NCI-H187 treated with DMSO at 0.1 percent for 48 hours (cell line): ENCODE measurements at places on chromosomes 11 and 22.

GRCh38 chr11:72598906-72599305 lies 75.3 kb downstream of the PDE2A start:
- DNase-seq = no peak

DNA sequence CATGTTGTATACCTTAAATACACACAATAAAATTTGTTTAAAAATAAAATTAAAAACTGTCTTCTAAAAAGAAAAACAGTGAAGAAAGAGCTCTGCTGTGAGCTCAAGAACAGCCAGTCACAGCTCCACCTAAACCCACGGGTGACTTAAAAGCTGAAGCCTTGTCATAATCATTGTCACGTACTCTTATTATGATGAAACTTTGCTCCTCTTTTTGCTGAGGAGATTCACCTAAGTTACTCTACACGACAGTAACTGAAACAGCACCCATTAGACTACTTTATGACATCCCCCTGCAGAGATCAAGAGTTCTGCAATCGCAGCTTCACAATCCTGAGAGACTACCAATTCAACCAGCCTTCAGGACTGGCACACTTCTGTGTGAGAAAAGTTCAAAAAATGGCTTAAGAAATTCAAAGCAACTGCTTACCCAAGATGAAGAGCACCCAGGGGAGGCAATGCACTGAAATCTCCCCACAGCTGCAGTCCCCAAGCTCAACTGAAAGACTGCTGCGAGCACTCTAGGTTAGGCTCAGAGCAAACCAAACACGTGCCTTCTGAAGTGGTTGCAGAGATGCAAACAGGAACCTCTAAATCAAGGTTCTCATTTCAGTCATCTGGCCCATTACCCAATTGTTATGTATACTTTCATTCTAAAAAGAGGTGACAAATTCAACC lies at the start of gene JAML:
Gene JAML (minus strand): TSS at position 501 of the 678 bp plus-strand sequence. CDS start 10,145 bp downstream, outside the sequence.
- no peak for DNase-seq

DNA sequence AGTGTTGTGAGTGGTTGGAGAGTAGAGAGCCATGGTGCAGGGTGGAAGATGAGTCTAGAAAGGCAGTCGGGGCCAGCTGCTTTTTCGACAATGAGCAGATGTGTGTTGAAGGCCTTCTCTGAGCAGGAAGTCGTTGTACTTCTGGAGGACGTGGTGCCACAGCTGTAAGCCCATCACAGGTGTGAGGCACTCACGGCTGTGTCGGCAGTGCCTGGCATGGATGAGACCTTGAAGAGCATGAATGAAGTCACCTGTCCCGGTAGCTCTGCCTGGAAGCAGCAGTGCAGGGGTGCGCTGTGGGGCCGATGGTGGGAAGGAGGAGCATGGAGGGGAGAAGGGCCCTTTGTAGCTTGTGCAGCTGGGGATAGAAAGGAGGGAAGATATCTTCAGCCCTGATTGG lies 165.2 kb downstream of the PKNOX2 start:
- no peak for DNase-seq

GRCh38 chr11:116168459-116168787 lies 604.4 kb downstream of the BUD13 start:
- no peak for DNase-seq

GRCh38 chr11:119533921-119534736 lies 111.2 kb upstream of the THY1 start:
- DNase-seq = no peak

- DNase-seq = no peak
Observed at GRCh38 chr22:35044607-35045390, 21.2 kb upstream of the ISX start.

- DNase-seq = peak; percentile 41
Observed at GRCh38 chr11:118488480-118489109, 38.7 kb upstream of the TTC36 start.

DNA sequence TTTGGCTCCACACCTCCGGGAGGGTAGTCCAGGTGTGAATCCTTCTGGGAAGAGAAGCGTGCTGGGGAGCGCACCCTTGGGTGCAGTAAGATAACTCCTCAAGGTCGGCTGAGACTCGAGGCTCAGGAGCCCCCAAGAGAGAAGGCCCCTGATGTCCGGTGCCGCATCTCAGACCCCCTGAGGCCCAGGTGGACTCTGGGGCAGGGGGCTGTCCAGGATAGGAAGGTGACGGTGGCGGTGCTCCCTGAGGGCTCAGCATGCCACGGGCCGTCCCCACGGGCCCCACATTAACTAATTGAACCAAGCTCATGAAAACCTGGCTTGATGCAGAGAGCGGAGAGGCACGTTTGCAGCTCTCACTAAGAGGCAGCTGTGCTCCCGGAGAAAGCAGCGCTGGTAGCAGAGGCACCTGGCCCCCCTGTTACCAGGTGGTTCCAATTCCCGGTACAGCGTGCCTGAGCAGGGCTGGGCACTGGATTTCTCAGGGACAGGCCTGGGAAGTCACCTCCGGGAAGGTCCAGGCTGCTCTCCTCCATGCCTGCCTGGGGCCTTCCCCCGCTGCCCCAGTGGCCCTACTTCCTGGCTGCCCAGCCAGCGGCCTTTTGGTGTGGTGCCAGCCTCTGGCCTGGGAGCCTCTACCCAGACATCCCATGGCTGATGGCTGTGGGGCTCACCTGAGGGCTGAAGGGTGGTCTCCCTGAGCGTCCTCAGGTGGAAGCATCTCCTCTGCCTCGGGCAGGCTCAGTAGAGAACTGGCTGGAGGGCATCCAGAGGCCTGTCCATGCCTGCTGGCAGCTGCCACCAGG lies 1.1 kb downstream of the KCNQ1 start:
- DNase-seq = no peak

GRCh38 chr11:3799873-3800272 lies 2.5 kb upstream of the NUP98 start:
- no peak for DNase-seq

- no peak for DNase-seq
Observed at GRCh38 chr11:112470355-112470754, 209.7 kb upstream of the PLET1 start.

DNA sequence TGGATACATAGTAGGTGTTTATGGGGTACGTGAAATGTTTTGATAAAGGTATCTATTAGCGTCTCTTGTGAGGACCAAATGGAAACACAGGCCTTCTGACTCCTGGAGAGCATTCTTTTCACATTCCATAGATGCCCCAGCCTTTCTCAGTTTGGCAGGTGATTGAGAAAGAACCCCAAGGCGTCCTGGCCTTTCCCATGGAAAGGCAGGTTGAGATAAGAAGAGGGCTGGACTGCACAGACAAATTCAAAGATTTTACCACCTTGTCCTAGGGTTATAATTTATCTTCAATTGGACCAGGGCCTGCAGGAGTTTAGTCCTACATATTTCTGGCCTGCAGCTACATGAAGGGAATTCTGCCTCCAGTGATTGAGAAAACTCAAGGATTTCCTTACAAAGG lies 661 bp upstream of the OLFML1 start:
- DNase-seq = no peak

GRCh38 chr22:49218142-49218541 lies 609.5 kb downstream of the BRD1 start:
- no peak for DNase-seq

- DNase-seq = no peak
Observed at GRCh38 chr11:61071208-61071681, 31.0 kb upstream of the CD5 start.

DNA sequence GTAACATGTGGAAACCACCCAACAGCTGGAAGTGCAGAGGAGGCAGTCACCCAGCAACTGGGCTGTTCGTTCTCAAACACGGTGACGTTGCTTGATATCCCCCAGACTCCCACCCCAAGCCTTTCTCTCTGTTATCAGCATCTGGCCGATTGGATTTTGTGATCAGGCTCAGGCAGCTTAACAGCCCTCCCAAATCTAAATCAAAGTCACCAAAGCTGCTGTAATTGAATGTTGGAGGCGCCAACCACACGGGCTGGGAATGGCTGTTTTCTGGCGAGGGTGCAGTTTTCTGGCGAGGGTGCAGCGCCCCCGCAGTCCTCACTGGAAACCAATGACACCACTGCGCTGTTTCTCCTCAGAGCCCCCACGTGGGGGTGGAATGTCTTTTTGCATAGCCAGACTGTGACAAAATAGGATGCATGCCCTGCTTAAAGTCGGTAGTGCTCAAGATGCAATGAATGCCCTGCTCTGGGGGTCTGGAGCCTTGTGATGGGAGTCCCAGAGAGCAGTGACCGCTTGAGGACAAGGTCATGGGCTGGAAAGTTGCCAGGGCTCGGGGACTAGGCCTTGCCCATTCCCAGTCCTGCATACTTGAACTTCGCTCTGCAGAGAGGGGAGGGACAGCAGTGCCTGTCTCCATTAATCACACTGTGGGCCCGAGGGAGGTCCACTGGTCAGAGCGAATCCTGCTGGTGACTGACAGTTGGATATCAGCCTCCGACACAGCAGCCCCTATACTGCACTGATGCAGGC lies 105.3 kb downstream of the MORC2 start:
- no peak for DNase-seq

DNA sequence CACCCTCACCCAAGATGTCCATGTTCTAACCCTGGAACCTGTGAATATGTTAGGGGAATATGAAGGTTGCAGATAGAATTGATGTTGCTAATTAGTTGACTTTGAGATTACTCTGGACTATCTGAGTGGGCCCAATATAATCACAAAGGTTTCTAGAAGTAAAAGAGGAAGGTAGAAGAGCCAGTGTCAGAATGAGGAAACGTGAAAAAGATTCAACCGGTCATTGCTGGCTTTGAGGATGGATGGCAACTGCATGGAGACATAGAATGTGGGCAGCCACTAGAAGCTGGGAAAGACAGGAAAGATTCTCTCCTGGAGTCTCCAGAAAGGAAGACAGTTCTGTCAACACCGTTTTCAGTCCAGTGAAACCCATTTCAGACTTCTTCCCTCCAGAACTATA lies 86.6 kb downstream of the CLPB start:
- no peak for DNase-seq

DNA sequence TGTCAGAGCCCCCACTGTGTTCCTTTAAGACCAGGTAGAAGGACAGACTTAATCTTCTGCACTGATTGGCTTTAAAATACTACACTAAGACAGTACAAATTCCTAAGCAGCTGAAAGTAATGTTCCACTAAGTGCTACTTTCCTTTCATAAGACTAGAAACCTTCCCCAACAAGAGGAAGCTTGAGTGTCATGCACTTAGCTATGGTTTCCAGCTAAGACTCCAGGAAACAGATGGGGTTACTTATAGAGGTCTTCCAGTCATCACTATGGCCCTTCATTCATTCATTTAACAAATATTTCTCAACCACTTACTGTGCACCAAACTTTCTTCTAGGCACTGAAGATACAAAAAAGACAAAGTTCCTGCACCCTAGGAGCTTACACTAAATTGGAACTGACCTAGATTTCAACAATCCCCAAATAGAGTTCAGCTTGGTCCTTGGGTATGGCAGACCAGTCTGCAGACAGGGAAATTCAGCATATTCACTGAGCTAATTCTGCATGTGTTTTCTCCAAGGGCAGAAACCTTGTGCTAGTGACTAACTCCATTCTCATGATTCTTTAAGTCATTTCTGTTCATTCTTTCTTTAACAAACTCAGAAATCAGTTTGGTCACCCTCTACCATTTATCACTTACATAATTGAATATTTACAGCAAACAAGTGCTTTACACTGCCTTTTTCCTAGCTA lies 178.4 kb upstream of the MTNR1B start:
- DNase-seq = no peak

GRCh38 chr11:133081730-133082452 lies 450.4 kb downstream of the OPCML start:
- DNase-seq = no peak

GRCh38 chr11:61971248-61972111 lies 4.0 kb upstream of the FTH1 start:
- no peak for DNase-seq

- DNase-seq = no peak
Observed at GRCh38 chr11:9099617-9100016, 8.2 kb upstream of the SCUBE2 start.

GRCh38 chr11:8356216-8356615 lies 92.5 kb upstream of the LMO1 start:
- DNase-seq = no peak

GRCh38 chr11:111349191-111349695 lies 29.8 kb downstream of the POU2AF1 start:
- no peak for DNase-seq

DNA sequence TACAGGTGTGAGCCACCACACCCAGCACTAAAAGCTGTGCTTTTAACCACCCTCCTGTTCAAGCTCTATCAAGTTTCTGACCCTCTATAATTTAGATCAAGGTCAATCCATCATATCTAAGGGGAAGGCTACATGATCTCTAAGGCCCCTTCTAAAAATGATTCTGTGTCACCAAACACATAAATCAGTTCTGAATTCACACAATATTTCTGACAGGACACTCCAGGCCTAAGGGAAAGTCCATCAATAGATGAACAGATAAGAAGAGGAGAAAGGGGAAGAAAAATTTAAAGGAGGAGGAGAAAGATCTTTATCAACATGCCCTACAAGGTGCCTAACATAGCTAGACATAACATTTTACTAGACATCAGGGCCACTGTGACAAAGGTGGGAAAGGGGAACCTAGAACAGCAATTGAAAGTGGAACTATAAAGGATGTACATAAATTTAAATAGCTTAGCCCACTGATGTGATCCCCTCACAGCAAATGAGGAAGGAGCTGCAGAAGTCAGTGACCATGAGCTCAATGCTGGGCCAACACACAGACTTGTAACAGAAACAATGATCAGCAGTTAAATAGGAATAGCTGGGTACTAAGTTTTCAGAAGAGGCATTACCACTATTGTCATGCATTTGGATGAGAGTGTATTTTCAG lies 4.7 kb downstream of the PRCP start:
- DNase-seq = no peak

DNA sequence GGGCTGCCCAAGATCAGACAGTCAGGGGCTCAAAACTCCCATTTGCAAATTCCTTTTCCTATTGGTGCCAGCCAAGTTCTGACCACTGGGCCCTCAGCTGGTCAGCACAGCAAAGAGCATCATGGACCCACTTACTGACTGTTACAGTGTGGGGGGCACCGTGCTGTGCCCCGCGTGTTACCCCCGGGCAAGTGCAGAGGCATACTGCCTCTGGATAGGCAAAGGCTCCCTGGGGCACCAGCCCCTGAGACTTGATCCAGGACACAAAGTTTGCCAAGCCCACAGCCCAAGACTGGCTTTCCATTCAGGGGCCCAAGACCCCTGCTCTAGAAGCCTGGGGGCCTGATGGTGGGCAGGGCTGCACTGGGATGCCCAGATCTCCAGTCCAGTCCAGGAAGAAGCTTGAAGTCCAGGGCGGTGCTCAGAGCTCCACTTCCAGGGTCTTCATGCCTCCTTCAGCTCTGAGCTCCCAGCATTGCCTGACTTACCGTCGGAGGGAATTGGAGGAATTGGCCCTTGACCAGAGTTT lies 6.6 kb downstream of the LRRC32 start:
- DNase-seq = no peak

GRCh38 chr22:19081351-19081750 lies 40.9 kb downstream of the DGCR2 start:
- DNase-seq = no peak

- DNase-seq = peak; percentile 49
Observed at GRCh38 chr11:73931039-73931645, 19.7 kb upstream of the DNAJB13 start.

- DNase-seq = peak; percentile 7
Observed at GRCh38 chr11:102451681-102452460, 694 bp downstream of the TMEM123 start.

GRCh38 chr11:20342347-20343141 lies 21.0 kb upstream of the HTATIP2 start:
- no peak for DNase-seq
